ENCODE measurements at places on chromosomes 12 and 14.

GRCh38 chr14:90562652-90563051 lies 165.8 kb downstream of the CALM1 start:
- DNase-seq, result no peak

GRCh38 chr12:72748971-72749370 lies 476.8 kb downstream of the TRHDE start:
- no peak for DNase-seq

- DNase-seq, result no peak
These were observed 25.9 kb upstream of the POLR3B start for GRCh38 chr12:106331599-106331998.

- DNase-seq, result no peak
These were observed 65.3 kb downstream of the PRIMA1 start for GRCh38 chr14:93723001-93723400.

- no peak for DNase-seq
These were observed 156.5 kb upstream of the C14orf180 start for GRCh38 chr14:104422837-104423681.

- no peak for DNase-seq
These were observed 54.0 kb downstream of the PRIMA1 start for GRCh38 chr14:93734086-93734822.

DNA sequence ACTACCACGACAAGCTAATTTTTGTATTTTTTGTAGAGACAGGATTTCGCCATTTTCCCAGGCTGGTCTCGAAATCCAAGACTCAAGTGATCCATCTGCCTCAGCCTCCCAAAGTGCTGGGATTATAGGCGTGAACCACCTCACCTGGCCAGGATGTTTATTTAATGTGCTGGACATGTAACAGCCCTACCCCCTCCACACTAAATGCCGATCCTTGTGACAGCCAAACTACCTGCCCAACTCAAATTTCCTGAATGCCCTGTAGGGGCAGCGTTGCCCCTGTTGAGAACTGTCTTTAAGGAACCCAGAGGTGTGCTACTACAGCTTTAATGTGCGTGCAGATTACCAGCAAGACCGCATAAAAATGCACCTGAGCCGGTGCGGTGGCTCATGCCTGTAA lies 48.1 kb downstream of the KCNK13 start:
- DNase-seq, result peak; percentile 3

DNA sequence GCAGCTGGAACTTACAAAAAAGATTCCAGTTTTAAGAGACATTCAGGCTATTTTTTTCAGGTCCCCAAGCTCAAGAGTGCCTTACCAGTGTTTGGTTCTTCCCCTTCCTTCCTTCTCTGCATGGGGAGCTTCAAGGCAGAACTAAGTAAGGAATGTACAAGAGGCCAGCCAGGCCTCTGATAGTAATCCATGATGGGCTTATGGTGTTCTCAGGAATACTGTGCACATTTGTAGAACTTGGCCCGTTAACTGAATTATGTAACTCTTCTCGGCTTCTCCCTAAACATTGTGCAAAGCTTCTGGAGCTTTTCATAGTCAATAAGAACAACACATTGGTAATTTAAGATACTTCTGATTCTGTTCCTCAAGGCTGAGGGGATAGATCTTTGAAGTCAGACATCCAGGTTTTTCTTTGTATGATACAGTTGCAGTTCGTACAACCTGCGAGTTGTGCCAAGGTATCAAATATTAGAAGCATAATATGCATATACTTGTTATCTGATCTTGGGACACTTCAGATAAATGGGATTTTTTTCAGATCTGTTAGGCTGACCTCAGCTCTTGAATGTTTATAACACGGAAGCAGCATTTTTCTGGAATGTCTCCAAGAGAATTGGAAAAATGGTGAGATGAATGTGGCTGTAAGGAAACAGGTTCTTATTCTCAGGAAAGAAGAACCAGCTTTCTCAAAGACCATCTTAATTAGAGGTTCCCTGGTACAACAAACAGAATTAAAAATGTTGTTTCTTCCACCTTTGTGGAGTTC lies 148.6 kb downstream of the ANO4 start:
- peak; percentile 44 for DNase-seq

DNA sequence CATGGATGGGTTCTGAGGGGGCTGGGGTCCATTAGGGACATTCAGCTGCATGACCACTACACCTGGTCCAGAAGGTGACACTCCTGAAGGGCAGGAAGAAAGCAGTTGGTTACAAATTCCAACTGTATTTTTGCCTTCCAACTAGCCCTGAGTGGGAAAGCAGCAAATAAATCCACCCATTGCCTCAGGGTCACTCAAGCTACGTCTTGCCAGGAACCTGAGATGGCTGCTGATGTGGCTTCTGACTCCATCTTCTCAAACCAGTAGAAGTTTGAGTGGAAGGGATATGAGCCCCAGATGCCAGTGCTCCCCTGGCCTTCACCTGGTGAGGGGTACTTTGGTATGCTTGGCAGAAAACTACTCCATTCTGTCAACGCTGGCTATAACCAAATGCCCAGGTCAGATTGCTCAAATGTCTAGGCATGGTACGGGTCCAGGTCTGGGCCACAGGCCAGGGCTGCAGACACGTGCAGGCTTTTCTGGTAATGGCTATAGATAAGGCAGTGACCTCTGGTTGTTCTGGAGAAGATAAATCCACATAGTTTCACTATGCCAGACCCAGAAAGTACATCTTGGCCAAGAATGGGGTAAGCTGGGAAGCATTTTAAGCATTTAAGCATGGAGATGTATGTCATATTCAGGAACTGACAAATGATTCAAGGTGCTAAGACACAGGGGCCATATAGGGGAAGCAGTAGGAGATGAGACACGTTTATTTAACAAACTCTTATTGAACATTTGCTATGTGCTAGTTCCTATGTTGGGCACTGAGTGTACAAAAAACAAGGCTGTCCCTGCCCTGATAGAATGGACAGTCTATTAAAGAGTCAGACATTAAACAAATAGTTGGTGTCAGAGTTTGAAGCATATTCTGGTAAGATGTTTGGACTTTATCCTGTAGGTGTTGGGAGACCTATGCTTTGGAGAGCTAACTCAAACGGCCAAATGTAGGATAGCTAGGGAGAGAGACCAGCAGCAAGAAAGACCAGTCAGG lies 8.3 kb upstream of the STAC3 start:
- peak; percentile 66 for DNase-seq

- DNase-seq, result no peak
These were observed 12.6 kb upstream of the SFSWAP start for GRCh38 chr12:131698286-131698685.

GRCh38 chr14:52443506-52443905 lies 108.8 kb downstream of the TXNDC16 start:
- peak; percentile 10 for DNase-seq

- DNase-seq, result no peak
These were observed 5.3 kb downstream of the TTC8 start for GRCh38 chr14:88829685-88830302.

DNA sequence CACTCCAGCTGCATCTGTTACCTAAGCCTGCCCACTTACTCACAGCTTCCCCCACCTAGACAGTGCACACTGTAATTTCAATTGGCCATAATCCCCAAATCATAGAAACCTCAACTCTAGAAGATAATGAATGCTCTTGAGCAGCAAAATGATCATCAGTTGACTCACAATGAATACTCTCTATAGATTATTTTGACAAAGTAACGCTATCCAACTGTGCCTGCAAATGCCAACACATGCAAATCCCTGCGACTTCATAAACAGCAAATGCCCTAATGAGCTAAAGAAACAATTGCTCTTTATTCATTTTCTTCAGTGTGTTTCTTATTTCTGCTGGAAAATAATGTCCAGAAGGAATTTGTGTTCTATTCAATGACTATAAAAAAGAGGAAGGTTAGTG lies 319.5 kb downstream of the PAWR start:
- DNase-seq, result no peak

GRCh38 chr12:69500631-69501030 lies 30.4 kb downstream of the FRS2 start:
- DNase-seq, result no peak

GRCh38 chr12:107379852-107380567 lies 286.7 kb upstream of the CRY1 start:
- peak; percentile 74 for DNase-seq

DNA sequence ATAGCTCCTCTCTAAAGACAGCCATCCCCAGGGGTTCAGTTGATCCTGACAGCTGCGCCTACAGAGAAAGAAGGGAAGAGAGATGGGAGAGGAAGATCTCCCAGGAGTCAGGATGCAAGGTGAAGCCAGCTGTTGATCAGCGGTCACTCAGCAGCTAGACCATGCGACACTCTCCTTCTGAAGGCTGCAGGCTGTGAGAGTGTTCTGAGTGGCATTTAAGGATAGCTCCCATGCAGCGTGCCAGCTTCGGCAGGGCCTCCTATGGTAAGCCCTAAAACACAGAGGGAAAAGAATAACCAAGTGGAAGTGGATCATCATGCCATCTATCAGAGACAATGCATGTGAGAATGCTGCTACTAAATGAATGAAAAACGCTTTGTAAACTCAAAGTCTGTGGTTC lies 197.9 kb upstream of the NUDT4 start:
- no peak for DNase-seq

DNA sequence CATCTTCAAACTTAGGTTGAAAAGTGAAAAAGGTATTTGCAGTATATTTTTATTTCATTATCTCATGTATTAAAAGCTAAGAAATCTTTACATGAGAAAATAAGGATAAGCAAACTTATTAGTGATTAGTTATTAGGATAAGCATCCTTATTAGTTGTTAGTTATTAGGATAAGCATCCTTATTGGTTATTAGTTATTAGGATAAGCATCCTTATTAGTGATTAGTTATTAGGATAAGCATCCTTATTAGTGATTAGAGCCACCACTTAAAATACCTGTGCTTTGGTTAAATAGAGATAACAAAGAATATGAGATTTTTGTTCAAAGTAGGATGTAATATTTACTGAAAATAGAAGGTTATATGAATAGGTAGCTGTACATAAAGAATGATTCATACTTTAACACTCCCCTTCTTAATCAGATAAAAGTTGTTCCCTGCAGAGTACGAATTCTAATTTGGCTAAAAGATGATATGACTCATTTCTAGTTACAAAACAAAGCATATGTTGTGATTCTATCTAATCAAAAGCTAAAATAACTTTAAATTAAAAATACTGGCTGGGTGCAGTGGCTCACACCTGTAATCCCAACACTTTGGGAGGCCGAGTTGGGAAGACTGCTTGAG lies 56.4 kb downstream of the KDM5A start:
- peak; percentile 50 for DNase-seq

DNA sequence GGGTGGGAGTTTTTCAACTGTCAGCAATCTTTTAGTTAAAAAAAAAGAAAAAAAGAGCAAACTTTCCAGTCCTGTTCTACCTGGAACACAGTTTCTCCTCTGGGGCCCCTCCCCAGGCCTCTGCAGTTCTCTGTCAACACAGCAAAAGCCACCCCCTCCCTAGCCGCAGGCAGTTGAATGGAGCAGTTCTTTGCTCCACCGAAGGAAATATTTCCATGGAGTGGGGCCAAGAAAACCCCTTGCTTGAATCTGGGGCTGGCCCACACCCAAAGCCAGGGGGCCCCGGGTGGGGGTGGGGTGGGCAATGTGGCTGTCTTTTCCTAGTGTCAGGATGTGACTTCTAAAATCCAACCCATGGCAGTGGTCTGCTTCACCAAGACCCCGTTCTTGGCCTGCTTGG lies 5.0 kb upstream of the MEG3 start:
- no peak for DNase-seq

DNA sequence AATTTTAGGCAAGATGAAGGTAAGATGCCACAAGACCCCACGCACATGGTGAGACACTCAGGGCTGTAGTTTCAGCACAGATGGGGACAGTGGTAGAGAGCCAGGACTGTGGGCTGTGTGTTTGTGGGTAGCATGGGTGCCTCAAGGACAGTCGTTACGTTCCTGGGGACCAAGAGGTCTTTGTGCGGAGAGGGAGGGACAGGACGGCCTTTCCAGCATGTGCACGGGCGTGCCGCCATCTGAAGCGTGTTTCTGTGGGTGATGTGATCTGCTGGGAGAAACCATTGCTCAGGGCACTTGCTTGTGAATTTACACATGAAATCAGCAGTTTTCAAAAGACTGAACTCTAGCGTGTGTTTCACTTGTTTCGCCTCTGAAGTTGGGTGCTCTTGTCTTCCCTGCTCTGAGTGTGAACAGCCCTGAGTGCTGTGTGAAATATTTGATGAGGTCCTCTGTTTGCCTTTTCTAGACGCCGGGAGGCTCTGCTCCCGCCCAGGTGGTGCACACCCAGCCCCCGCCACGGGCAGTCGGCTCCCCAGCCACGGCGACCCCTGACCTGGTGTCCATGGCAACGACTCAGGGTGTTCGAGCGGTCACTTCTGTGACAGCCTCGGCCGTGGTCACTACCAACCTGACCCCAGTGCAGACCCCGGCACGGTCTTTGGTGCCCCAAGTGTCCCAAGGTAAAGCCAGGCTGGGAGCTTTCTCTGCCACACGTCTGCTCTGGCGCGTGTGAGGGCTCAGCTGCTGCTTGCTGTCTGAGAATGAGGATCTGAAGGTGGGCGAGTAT lies 82.3 kb downstream of the DDX51 start:
- DNase-seq, result no peak

DNA sequence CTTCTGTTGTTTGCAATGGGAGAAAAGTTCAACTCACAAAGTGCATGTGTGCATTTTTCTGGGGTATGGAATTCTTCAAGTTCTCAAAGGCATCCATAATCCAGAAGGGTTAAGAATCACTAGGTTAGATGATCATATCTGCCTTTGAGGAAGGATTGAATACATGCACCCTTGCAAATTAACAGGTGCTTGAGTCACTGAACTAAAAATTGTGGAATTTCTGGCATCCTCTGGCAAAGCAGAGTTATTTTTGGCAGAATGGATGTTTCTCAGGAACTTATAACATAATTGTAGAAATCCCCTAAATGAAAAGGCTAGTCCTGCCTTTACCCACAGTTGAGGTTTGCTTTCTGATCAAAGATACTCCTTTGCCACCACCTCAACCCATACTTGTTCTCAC lies 136.5 kb upstream of the DYRK2 start:
- peak; percentile 3 for DNase-seq

GRCh38 chr12:81461163-81461562 lies 298.0 kb downstream of the PPFIA2 start:
- no peak for DNase-seq

- peak; percentile 12 for DNase-seq
These were observed 144.3 kb downstream of the BCL11B start for GRCh38 chr14:99127651-99128167.

DNA sequence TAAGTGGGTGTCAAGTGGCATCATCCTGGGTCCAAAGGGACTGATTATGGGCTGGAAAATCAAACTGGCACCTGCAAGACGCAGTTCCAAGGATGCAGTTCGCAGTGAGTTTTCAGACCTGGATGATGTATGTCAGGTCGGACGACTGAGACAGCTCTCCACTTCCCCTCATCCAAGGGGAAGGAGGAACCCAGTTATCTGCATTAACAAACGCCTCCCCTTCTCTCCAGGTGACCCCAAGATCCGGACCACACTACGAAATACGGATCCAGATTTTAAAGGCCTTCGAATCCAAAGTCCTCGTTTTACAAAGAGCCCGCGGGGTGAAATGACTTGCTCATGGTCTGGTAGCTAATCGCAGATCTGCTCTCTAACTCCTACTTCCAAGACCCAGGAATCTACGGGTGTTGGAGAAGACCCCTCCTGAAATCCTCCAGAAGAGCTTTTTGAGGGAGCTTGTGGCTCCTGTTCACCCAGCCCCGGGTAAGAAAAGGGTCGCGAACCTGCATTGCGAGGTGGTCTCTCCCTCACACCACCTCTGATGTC lies 460 bp upstream of the SYNE2 start:
- DNase-seq, result no peak
